Left cardiac atrium (tissue), 4 donors: ENCODE measurements at places on chromosomes 2 and 18. TPM values are rescaled to one million over a fixed set of nuclear protein-coding genes. Genes with fewer than 3 reads are reported as not detected.

NT5C1B gene
- total RNA-seq: not detected

GAD1 gene
- not detected for total RNA-seq

LYPD6 gene
- 0.27 TPM for total RNA-seq

- peak; percentile 78 for DNase-seq
Measured at GRCh38 chr2:109162999-109163398, 34.0 kb downstream of the SH3RF3 start.

- no peak for DNase-seq
Measured at GRCh38 chr18:67731851-67732250, 215.3 kb upstream of the DSEL start.

- DNase-seq: peak; percentile 29
Measured at GRCh38 chr2:215843579-215843978, 169.8 kb downstream of the MREG start.

DNA sequence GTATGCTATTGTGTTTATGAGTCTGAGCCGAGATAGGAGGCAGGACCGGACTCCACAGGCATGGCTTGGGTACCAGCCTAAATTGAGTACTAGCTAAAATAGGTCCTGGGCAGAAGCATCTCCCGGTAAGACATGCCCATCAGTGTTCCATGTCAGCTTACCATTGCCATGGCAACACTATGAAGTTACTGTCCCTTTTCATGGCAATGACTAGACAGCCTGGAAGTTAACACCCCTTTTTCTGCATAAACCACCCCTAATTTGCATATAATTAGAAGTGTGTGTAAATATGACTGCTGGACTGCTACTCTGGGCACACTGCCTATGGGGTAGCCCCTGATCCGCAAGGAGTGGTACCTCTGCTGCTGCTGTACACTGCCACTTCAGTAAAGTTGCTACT is 1005.1 kb upstream of the FAM98A start:
- no peak for DNase-seq

DNA sequence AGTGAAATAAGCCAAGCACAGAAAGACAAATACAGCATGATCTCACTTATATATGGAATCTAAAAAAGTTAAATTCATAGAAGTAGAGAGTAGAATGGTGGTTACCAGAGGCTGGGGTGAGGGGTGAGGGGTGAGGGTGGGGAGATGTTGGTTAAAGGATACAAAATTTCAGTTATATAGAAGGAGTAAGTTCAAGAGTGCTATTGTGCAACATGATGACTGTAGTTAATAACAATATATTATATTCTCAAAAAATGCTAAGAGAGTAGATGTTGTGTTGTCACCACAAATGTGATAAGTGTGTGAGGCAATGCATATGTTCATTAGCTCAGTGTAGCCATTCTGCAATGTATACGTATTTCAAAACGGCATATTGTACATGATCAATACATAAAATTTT is 26.4 kb upstream of the GULP1 start:
- DNase-seq: no peak

GRCh38 chr2:181683518-181684453 is 3.5 kb upstream of the NEUROD1 start:
- no peak for DNase-seq
